Daoy (cell line): ENCODE measurements at places on chromosomes 5 and 9. TPM values are rescaled to one million over a fixed set of nuclear protein-coding genes. Genes with fewer than 3 reads are reported as not detected.

RETREG1 gene
- total RNA-seq: 1.9 TPM in 2 replicates

ADRA1B gene
- total RNA-seq: 0.63 and 0.80 TPM in 2 replicates

TLE1 gene
- total RNA-seq: 11.3 and 18.5 TPM in 2 replicates

SHC3 gene
- total RNA-seq: 2.3 and 10.1 TPM in 2 replicates

GABRA6 gene
- not detected in 2 replicates for total RNA-seq

RGS3 gene
- total RNA-seq: 95.9 and 104 TPM in 2 replicates
